Karpas-422 (cell line): ENCODE measurements at places on chromosomes 7 and 10. TPM values are rescaled to one million over a fixed set of nuclear protein-coding genes. Genes with fewer than 3 reads are reported as not detected.

DNA sequence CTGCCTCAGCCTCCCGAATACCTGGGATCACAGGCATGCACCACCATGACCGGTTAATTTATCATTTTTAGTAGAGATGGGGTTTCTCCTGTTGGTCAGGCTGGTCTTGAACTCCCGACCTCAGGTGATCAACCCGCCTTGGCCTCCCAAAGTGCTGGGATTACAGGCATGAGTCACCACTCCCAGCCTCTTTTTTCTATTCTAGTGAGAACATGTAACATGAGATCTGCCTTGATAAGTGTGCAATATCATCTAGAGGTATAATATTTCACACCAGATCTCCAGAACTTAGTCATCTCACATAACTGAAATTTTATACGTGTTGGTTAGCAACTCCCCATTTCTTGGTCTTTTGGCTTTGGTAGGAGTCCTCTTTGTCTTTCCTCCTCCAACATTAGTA is 656.9 kb downstream of the CNTNAP2 start:
- H3K27ac ChIP-seq, result no peak overlapping the region
- no peak overlapping the region for H3K4me3 ChIP-seq
- H3K27me3 ChIP-seq, result no peaks in the 10 kb centered on the region

DNA sequence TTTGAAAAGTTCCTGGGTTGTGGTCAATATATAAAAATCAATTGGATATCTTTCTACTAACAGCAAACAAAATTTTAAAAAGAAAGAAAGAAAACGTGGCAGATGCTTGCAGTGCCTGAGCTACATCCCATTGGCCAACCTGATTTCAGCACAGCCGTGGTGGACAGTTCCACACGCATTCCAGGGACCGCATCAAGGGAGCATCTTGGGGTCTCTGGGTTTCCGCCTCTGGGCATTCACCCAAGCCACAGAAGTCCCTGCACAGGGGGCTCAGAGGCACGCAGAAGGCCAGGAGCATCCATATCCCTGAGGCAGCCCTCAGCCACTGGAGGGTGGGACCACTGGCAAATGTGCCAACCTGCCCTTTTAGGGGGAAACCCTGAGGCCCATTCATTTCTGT is 254.5 kb upstream of the RNF32 start:
- no peaks in the 10 kb centered on the region for H3K36me3 ChIP-seq
- H3K27me3 ChIP-seq, result no peaks in the 10 kb centered on the region
- no peak for DNase-seq
- H3K4me1 ChIP-seq, result no peaks in the 10 kb centered on the region

DNA sequence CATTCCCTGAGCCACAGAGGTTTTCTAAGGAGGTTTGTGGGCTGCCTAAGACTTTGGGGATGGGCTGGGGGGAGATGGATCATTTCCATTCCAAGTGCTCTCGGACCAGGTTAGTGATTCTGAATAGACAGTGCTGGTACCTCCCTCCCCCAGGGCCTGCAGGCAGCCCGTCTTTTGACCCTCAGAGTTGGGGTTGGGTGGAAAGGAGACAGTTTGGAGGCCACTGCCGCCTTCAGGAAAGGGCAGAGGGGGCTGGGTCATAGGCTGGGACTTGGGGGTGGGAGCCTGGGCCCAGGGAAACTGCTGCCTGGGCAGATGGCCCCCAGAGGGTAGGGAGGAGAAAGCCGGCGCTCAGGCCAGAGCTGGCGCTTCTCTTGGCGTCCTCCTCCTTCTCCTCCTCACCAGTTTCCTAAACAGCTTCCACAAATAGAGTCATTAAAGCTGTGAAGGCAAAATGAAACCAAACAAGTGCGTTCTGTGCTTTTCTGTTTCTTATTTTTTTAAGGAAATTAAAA is 4.4 kb downstream of the UNC5B start:
- no peaks in the 10 kb centered on the region for H3K36me3 ChIP-seq
- no peak for DNase-seq
- no peak overlapping the region for H3K4me3 ChIP-seq
- H3K27ac ChIP-seq, result no peak overlapping the region
- no peaks in the 10 kb centered on the region for H3K27me3 ChIP-seq
- H3K4me1 ChIP-seq, result no peaks in the 10 kb centered on the region

DNA sequence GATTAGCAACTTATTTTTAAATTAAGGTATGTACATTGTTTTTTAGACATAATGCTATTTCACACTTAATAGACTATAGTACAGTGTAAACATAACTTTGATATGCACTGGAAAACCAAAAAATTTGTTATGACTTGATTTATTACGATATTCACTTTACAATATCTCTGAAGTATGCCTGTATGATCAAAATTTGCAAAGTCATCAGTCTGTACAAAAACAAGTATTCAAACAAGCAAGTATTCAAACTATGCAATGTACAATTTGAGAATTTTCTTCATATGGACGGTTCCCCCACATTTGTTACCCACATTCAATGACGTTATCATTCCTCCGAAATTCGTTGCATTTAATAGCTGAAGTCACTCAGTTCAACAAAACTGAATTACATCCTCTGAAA is 147.9 kb downstream of the AVL9 start:
- H3K36me3 ChIP-seq, result no peaks in the 10 kb centered on the region
- H3K4me1 ChIP-seq, result peaks cover 6% of the 10 kb centered on the region
- H3K4me3 ChIP-seq, result no peak overlapping the region
- no peak overlapping the region for H3K27ac ChIP-seq
- H3K27me3 ChIP-seq, result no peaks in the 10 kb centered on the region

GRCh38 chr10:86723009-86723408 is 33.4 kb upstream of the BMPR1A start:
- DNase-seq, result no peak
- H3K4me1 ChIP-seq, result peaks cover 5% of the 10 kb centered on the region
- no peaks in the 10 kb centered on the region for H3K27me3 ChIP-seq
- H3K27ac ChIP-seq, result no peak overlapping the region

DNA sequence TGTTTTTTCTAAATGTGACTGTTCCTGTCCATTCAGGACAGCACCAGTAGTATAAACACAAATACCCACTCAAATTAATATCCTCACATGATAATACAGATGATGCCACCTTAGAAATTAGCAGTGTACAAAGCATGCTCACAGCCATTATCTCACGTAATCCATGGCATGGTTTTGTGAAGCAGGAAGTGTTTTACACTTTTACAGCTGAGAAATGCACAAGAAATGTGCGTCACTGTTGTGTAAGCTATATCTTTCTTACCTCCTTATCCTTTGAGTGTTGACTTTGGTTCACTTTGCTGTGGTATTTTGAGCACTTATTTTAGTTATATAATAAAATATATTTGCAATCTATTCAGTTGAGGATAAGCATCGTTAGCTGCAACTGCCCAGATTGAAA is 31.6 kb downstream of the NKX2-3 start:
- no peak for DNase-seq
- H3K27ac ChIP-seq, result no peak overlapping the region
- H3K4me3 ChIP-seq, result no peak overlapping the region
- no peaks in the 10 kb centered on the region for H3K36me3 ChIP-seq

SRGN gene
- 18.3 and 56.4 TPM in 2 replicates for total RNA-seq

MYO1G gene
- 62.4 and 130 TPM in 2 replicates for total RNA-seq

NEBL gene
- total RNA-seq, result not detected in 2 replicates
